Activated CD4-positive, CD25-positive, alpha-beta regulatory T cell treated with anti-CD3 and anti-CD28 coated beads, Interleukin-2, amount 50 U/mL, for 24 hours (primary cell): ENCODE measurements at places on chromosomes 16 and 17.

DNA sequence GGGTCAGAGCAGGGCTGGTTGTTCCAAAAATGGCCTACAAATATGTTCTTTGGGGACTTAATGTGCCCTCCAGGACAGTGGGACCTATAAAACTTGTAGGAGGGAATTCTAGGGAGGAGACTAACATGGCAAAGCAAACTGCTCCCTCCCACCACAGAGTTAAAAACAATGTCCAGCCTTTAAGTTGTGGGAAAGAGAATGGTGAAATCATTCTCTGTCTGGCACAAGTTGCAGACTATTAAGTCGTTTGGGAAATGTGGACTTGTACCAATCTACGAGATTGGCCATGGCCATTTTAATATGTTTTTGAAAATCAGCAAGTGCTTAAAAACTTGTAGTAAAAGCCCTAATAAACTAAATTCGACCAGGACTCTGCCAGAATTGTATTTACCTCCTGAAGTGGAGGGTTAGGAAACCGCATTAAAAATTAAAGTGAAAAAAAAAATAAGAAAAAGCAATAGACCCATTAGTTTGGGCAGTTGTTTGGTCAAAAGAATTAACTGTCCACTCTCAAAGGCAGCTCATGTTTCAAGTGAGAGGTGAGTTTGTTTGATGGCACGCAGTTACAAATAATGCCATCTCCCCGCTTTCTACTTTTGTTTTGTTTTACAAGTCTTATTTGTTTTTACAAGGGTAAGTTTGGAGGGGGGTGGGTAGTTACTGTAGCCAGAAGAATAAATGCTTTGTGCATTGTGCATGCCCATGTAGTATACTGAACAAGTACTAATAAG, 32.4 kb downstream of the ANKFN1 start:
- ATAC-seq, result no peak

DNA sequence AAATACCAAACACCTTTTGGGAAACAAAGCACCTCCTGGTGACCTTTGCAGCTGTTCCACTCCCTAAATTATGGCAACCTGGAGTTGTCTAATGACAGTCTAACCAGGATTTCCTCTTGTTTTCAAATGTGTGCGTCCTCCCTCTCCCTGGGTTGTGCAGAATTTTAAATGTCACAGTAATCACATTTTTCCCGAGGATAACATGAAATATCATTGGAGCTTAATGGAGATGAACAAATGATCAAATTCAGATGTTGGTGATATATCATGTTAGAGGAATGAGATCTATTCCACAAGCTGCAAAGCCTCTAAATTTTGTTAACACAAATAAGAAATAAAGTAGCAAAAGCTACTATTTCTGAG, 86.9 kb upstream of the HLF start:
- ATAC-seq, result no peak

DNA sequence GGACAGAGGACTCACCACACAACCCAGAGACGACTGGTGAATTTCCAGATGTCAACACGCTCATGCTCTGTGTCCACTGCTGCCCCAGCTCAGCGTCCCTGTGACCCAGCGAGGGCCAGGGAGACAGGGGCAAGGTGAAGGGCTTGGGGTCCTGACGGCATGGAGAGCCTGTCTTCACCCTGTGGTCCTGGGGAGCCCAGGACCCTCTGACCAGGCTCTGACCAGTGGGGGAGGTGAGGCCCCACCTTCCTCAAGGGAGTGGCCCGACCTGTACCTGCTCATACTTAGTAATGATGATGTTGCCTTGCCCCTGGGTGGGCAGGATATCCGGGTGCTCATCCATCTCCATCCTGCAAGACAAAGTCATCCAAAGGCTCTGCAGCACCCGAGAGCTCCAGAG, 39.8 kb downstream of the TNFRSF13B start:
- ATAC-seq, result no peak

DNA sequence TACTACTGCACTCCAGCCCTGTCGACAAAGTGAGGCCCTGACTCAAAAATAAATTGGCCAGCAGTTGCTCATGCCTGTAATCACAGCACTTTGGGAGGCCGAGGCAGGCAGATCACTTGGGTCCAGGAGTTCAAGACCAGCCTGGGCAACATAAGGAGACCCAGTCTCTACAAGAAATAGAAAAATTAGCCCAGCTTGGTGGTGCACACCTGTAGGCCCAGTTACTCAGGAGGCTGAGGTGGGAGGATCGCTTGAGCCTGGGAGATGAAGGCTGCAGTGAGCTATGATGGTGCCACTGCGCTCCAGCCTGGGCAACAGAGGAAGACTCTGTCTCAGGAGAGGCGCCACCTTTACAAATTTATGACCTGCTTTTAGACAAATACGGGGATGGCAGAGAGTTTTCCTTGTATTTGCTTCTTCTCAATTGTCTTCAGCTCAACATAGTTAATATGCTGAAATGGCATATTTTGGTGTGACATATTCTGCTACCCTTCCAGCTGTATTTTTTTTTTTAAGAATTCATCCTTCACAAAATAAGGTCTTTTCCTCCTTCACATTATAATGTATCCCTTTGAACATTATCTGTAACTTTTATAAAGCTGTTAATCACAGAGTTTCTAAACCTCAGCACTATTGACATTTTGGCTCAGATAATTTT, 21.1 kb upstream of the YPEL2 start:
- ATAC-seq, result no peak

GRCh38 chr17:74356646-74357465, 4.8 kb downstream of the BTBD17 start:
- peak; percentile 33 for ATAC-seq

GRCh38 chr17:40471846-40472732, 28.8 kb downstream of the IGFBP4 start:
- ATAC-seq, result no peak

- no peak for ATAC-seq
Measured at GRCh38 chr16:22356930-22357634, 17.3 kb downstream of the CDR2 start.

- ATAC-seq, result peak; percentile 66
Measured at GRCh38 chr17:44424828-44425461, 35.5 kb upstream of the ITGA2B start.

DNA sequence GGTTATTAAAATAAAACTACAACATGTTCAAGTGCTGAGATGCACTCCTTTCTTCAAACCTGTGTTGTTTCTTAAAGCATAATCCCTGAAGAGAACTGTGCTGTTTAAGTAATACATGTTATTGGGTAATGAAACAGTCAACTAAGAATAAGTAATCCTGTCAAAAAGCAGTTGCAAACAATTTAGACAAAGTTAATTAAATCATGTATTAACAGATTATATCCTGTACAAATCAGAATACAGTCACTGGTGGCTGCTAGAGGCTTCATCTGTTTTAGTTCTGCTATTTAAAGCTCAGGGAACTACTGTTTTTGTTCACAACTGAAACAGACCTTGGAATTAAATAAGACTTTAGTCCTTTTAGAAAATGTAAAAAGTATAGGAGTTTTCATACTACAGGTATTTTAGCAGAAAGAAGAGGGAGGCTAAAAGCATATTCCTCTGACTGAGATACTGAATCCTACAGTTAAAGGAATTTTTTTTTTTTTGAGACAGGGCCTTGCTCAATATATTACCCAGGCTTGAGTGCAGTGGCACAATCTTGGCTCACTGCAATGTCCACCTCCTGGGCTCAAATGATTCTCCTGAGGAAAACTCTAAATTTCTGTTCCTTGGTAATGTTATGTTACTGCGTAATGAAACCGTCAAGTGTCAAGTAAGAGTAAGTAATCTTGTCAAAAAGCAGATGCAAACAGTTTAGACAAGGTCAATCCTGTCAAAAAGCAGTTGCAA, 27.3 kb upstream of the ITGA2B start:
- ATAC-seq, result no peak

GRCh38 chr17:7486181-7486580, 2.0 kb downstream of the POLR2A start:
- ATAC-seq, result no peak
